ENCODE measurements at places on chromosomes 7 and 10. TPM values are rescaled to one million over a fixed set of nuclear protein-coding genes. Genes with fewer than 3 reads are reported as not detected.

- DNase-seq, result no peak
Measured at GRCh38 chr7:10439027-10439426, 534.6 kb upstream of the PHF14 start.

PHYHIPL gene
- polyA plus RNA-seq, result 0.69 TPM

PTN gene
- polyA plus RNA-seq, result 82.6 TPM

DDX50 gene
- polyA plus RNA-seq, result 58.0 TPM

DNA sequence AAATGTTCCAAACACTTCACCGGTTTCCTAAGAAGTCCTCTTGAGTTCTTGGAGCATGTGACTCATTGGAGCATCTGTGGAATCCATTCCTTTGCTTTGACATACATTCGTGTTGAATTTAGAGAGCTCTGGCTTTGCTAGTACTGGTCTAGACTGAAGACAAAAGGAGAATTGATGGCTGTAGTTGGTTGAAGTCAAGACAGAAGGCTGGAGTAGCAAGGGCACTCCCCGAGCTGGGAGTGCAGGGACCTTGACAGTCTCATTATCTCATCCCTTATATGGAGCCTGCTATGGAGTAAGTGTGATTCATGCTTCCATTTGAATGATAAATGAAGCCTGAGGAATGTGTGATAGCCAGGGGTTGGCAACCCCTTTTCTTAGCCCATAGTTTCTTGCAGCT lies 1249.1 kb downstream of the TYW1 start:
- DNase-seq, result no peak

CYP2C9 gene
- 0.40 TPM for polyA plus RNA-seq

- DNase-seq, result peak; percentile 92
Measured at GRCh38 chr10:76303682-76304316, 872.4 kb downstream of the LRMDA start.

GPR37 gene
- 6.9 TPM for polyA plus RNA-seq

ADARB2 gene
- 0.46 TPM for polyA plus RNA-seq

DNA sequence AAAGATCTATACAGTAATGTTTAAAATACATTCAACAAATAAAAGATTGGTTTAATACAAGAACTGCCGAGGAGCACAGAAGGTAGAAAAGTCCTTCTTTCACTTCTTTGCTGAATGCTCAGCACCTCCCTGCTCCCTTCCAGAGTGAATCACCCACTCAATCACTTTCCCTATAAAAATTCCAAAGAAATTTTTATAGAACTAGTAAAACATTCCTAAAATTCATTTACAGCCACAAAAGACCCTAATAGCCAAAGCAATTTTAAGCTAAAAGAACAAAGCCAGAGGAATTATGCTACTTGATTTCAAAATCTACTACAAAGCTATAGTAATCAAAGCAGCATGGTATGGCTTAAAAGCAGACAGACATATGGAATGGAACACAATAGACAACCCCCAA lies 320.9 kb downstream of the PCLO start:
- DNase-seq, result no peak

ACBD7 gene
- 9.2 TPM for polyA plus RNA-seq

PHKG1 gene
- polyA plus RNA-seq, result 1.8 TPM

MINDY4 gene
- 15.2 TPM for polyA plus RNA-seq

Data from left lung (tissue), 14 donors.